Ascending aorta (tissue), 2 donors: ENCODE measurements at places on chromosomes 4 and X.

DNA sequence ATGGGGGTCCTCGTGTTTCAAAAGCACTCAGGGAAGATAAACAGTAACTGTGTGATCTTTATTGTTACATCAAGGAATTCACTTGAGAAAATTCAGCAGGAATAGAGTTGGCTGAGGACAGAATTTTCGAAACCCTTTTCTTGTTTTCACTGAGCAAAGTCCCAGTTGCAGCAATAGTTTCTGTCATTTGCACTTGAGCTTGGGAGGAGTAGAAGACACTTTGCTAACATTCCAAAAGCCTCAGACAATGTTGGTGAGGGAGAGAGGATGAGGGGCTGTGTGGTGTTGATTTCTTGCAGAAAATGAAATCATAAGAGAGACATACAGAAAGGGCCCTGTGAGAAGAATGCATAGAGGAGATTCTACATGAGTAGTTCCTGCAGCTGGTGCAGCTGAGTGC, 151.9 kb upstream of the DIPK2B start:
- DNase-seq: no peak

GRCh38 chrX:39619182-39620009, 478.4 kb downstream of the BCOR start:
- no peak for DNase-seq

GRCh38 chr4:14259936-14260335, 632.4 kb upstream of the BOD1L1 start:
- no peak for DNase-seq

GRCh38 chr4:144894573-144894972, 203.4 kb downstream of the ANAPC10 start:
- peak; percentile 10 for DNase-seq

- no peak for DNase-seq
Observed at GRCh38 chrX:112669824-112670223, 9.9 kb downstream of the LHFPL1 start.

DNA sequence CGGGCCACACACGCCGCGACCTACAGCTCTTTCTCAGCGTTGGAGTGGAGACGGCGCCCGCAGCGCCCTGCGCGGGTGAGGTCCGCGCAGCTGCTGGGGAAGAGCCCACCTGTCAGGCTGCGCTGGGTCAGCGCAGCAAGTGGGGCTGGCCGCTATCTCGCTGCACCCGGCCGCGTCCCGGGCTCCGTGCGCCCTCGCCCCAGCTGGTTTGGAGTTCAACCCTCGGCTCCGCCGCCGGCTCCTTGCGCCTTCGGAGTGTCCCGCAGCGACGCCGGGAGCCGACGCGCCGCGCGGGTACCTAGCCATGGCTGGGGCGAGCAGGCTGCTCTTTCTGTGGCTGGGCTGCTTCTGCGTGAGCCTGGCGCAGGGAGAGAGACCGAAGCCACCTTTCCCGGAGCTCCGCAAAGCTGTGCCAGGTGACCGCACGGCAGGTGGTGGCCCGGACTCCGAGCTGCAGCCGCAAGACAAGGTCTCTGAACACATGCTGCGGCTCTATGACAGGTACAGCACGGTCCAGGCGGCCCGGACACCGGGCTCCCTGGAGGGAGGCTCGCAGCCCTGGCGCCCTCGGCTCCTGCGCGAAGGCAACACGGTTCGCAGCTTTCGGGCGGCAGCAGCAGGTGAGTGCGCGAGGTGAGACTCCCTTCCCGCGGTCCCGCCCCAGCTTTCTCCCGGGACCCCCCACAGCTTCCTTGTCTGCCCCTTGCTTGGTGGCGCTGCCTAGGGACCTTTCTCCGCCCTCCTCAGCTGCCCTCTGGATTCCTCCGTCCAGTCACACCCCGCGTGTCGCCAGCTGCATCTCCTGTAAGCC, 678 bp downstream of the BMP3 start:
- DNase-seq: no peak

GRCh38 chr4:159117564-159117963, 14.7 kb downstream of the RAPGEF2 start:
- no peak for DNase-seq

- no peak for DNase-seq
Observed at GRCh38 chr4:102780476-102781144, 19.8 kb upstream of the MANBA start.

- no peak for DNase-seq
Observed at GRCh38 chr4:97531351-97531750, 611.9 kb downstream of the STPG2 start.

- DNase-seq: peak; percentile 70
Observed at GRCh38 chr4:174120446-174121295, 162.8 kb downstream of the FBXO8 start.
